ENCODE measurements at places on chromosomes 7 and 10.

DNA sequence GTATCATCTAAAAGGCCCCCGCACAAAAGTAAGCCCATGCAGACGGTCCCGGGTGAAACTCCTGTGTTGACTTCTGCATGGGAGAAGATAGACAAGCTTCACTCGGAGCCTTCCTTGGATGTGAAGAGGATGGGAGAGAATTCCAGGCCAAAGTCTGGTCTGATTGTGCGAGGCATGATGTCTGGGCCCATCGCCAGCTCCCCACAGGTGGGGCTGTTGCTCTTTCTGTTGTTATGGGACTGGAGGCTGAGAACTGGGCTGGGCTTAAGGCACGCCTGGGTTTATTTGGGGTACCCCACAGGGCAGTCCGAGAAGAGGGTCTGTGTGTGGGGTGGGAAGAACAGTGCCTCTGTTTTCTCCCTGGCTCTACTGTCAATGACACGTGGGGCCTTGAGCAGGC is 14.6 kb downstream of the MINDY4 start:
- no peak for DNase-seq

- peak; percentile 45 for DNase-seq
Observed at GRCh38 chr7:15495170-15495569, 66.6 kb downstream of the AGMO start.

- DNase-seq = no peak
Observed at GRCh38 chr7:125927556-125927955, 997.9 kb upstream of the POT1 start.

DNA sequence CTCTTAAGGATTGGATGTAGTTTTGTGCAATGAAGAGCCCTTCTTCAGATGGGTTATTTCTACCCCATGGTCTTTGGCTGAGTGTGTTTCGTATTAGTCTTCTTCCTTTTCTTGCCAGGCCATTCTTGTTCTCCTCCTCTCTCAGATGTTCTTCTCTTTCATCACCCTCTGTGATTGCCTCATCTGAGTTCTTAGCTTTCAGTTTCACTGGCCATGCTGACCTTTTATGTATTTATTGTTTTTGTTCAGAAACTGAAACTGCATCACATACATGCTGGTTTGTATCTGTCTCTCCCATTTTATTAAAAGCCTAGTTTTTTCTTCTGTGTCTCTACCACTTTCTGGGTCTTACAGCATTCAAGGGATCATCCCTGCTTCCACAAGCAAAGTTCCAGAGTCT is 21.7 kb upstream of the PCGF5 start:
- DNase-seq = no peak

GRCh38 chr7:137295739-137296324 is 47.7 kb downstream of the PTN start:
- no peak for DNase-seq

DNA sequence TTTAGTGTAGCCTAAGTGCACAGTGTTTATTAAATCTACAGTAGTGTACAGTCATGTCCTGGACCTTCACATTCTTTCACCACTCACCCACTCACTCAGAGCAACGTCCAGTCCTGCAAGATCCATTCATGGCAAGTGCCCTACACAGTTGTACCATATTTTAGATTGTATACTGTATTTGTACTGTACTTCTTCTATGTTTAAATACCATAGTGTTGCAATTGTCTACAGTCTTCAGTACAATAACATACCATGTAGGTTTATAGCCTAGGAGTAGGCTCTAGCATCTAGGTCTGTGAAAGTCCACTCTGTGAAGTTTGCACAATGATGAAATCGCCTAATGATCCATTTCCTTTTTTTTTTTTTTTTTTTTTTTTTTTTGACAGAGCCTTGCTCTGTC is 12.0 kb downstream of the EEPD1 start:
- no peak for DNase-seq

GRCh38 chr7:25256333-25256819 is 28.1 kb upstream of the NPVF start:
- DNase-seq = no peak

- no peak for DNase-seq
Observed at GRCh38 chr7:93150200-93150835, 2.1 kb upstream of the SAMD9L start.

DNA sequence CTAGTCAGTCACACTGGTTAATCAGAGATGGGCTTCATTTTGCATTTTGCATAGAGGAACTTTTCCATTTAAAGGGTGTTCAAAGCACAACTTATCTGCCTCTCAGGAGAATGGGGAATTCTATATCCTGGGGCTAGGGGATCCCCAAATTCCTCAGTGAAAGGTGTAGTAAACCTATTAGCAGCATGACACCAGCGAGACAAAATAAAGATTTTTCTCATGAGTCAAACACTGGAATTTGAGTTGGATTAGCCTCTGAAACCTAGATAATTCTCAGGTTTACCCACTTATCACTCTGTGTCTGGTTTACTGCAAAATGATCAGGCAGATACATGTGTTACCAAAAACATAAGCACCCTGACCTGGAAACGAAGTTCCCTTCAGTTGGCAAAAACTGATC is 2.1 kb downstream of the AFAP1L2 start:
- no peak for DNase-seq

GRCh38 chr7:143299840-143300239 is 11.7 kb downstream of the CASP2 start:
- peak; percentile 72 for DNase-seq

DNA sequence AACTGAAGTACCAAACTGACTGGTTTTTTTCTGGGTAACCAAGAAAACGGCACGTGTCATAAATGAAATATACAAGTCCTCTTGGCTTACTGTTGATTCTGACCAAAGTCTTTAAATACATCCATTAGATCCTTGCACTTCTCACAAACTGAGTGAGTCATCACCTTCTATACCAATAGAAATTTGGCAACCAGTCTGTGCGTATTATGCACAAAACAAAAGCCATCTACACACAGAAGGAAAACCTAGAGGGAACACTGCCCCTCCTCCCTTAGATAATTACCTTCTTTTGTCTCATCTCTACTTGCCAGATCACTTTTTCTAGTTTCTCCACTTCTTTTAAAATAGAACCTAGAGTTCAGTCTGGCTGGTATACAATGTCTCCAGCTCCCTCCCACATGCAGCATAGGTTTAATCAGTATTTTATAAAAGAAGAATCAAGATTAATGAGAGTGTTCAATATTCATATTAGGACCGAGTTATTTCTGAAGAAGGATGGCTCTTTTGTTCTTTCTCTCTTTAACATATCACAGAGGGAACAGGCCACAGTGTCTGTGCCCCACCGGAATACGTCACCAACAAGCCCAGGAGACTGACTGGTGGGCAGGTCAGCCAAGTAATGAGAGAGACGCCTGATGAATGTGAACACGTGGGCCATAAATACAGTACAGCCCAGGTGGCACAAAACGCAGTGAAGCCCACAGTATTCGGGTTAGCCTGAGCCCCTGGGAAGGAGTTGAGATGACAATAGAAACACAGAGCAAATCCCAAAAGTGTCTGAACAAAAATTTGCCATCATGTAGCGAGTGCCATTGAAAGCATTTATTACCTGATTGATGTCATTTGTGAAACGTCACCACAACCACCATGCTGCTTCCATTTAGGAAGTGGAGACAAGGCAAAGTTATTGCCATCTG is 91.3 kb downstream of the KIAA1549 start:
- DNase-seq = no peak

DNA sequence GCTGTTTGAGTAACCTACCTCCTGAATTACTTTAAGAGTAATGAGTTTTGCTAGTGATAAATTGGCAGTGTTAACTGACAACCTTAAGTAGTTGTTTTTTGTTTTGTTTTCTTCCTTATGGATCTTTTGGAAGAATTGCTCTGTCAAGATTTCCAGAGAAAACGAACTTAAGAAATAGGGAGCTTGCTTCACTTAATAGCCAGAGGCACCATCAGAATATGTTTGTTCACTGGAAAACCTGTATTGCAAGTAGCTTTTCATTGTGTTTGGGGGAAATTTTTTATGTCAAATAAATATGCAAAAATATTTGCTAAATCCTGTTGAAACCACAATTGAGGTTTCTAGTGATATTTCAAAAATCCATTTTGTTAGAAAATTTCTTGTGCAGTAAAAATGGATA is 65.5 kb upstream of the PAPSS2 start:
- no peak for DNase-seq

GRCh38 chr10:72883861-72884260 is 9.7 kb upstream of the OIT3 start:
- DNase-seq = no peak

DNA sequence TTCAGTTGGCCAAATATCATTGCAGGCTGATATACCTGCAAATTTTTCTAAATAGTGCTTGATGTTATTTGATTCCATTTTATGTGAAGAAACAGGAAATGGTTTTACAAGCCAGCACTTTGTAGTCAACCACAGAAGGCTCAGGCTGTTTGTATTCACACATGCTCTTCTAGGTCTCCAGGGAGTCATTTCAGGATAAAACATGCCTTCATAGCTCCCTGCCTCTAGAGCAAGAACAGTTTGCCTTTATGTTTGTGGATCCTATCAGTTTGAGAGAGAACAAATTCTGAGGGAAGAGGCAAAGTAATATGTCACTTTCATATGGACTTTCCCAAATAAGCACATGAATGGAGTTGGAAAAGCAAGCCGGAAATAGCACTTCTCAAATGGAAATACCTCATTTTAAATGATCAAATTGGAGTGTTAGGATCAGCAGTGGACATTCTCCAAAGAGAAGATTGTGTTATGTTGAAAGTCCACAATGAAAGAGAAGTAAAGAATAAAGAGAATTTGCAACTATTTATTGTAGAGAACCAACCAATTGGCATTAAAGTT is 277.6 kb downstream of the KCND2 start:
- no peak for DNase-seq

GRCh38 chr7:55193245-55193644 is 171.9 kb upstream of the LANCL2 start:
- DNase-seq = peak; percentile 58

DNA sequence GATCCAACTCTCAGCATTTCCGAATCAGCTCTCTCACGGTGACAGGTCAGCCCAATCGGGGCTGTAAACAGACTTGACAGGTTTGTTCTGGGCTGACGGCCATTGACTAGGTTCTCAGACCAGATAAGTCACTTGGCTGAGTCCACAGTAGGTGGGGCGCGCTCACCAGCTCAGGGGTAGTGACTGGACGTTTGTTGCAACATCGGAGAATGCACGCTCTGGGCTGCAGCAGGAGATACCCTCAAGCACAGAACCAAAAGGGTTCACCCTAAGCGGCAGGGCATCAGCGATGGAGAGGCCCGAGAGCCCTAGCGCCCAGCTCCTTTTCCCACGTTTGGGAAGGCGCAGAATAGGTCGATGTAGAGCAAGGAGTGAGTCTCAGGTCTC is 1.8 kb downstream of the KLLN start:
- no peak for DNase-seq

GRCh38 chr10:62528441-62528840 is 154.3 kb downstream of the ZNF365 start:
- no peak for DNase-seq

DNA sequence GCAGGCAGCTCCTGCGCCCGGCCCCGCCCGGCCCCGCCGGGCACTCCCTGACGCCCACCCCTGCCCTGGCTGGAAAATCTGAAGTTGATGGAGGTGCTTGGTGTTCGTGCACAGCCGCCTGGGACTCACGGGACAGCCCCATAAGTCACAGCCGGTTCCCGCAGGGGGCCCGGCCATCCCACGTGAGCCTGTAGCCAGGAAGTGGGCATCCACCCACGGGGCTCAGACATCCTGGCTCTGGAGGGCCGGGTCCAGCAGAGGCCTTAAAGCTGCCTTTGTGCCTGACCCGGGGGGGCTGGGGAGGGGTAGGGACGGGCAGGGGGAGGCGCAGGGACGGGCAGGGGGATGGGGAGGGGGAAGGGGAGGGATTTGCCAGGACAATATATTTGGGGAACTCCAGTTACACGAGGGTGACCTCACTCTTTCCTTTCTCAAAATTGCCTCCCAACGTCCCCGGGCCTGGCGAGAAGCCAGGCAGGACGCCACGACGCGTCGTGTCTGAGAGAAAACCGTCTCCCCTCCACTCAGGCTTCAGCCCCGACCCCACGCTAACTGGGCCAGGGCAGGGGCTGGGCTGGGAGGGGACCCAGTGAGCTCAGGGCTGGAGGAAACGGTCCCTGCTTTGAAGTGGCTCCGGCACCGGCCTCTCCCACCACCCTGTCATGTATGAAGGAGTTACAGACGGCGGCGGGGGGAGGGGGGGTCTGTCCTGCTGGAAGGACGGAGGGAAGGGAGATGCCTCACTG is 82.1 kb upstream of the PDGFA start:
- DNase-seq = no peak

GRCh38 chr7:92904244-92905131 is 68.1 kb upstream of the CDK6 start:
- peak; percentile 27 for DNase-seq

- DNase-seq = no peak
Observed at GRCh38 chr7:37297546-37297945, 151.1 kb downstream of the ELMO1 start.

All from SK-N-SH (cell line).